ENCODE measurements at places on chromosomes 6 and 20.

DNA sequence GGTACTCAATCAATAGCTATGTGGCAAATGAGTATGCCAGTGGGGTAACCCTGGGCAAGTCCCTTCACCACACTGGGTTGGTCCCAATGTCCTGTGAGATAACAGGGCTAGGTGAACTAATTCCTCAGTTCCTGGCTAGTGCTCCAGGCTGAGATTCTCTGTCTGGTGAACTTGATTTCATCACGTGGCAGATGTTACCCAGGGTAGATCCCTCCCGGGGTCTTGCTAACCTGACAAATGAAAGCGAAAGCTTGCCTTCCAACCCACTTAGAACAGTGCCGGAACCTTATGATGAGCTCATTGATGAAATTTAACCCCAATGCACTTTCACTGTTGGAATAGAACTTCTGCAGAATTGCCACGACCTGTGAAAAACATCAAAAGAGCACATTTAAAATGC, 6.6 kb upstream of the ANKRD60 start:
- DNase-seq: no peak

GRCh38 chr20:52933867-52934266, 38.3 kb upstream of the TSHZ2 start:
- no peak for DNase-seq

DNA sequence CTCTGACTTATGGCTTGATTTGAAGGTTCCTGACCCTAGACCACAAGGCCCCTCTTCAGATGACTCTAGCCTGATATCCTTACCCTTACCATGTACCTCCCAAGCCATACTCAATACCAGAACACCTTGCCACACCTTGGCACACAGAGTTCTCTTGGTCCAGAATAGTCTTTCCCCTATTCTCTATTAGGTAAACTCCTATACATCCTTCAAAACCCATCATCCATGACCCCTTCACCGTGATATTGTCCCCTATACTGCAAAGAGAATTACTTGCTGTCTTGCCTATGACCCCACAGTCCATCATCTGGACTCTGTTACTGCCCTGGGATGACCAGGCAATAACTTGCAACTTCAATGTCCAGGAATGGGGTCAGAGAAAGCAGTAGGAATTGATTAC, 31.8 kb upstream of the DSN1 start:
- DNase-seq: no peak

- DNase-seq: no peak
Observed at GRCh38 chr6:10418361-10418861, 3.5 kb upstream of the TFAP2A start.

GRCh38 chr6:35359744-35360348, 17.5 kb downstream of the PPARD start:
- DNase-seq: no peak

- DNase-seq: no peak
Observed at GRCh38 chr6:44034391-44034861, 92.8 kb downstream of the MRPL14 start.

DNA sequence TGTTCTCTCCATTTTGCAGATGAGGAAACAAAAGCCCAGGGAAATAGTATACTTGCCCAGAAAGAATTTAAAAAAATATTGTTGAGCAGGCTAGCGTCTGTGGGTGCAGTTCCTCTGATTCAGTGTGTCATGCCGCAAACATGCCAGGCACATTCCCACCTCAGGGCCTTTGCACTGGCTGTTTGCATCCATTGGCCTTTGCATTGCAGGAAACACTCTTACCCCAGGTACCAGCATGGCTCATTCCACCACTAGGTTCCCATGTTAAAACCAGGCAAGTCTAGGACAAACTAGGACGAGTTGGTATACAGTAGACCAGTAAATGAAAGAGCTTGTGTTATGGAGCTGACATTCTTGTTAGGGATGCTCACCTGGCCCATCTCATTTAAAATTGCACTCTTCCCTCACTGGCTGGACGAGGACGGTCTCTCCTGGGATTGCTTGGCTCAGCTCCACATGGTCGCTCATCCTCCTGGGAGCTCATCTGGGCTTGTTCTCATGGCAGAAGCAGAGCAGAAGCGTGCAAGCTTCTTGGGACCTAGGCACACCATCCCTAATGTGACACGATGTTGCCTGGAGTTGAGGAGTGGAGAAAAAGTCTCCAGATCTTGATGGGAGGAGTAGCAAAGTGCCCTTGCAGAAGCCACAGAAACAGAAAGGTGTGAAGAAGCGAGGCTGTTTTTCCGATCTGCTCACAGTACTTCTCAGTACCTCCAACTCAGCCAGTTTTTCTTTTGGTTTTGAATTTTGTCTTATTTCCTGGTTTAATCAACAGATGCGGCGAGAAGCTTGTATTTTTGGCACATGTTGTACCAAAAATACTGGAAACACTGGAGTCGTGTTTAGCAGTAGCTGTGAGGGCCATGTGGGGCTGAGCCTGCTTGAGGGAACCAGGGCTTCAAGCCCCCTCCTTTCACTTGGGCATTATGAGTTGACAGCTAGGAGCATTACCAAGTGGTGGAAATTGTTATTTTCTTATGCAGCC, 13.9 kb downstream of the ZNF831 start:
- no peak for DNase-seq

- DNase-seq: no peak
Observed at GRCh38 chr20:21781446-21782075, 76.1 kb downstream of the PAX1 start.

DNA sequence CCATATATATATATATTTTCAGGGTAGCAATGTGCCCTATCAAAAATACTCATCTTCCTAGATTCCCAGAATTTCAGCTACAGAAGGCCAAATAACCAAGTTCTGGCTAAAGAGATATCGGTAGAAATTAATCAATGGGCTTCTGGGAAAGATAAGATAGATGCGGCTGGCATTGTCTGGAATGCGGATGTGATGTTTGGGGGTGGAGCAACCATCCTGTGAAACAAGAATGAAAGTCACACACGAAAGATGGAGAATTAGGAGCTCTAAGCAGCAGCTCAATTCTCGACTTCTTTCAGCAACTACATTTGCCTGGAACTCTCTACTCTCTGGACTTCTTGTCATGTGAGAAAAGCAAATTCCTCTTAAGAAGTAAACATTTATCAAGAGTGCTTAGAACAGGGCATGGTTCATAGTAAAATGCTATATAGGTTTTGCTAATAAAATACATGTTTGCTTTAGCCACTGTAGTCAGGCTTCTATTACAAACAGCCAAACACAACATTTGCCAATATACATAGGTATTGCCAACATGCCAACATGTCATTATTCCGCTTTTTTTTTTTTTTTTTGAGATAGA, 90.8 kb downstream of the CLIC5 start:
- no peak for DNase-seq

DNA sequence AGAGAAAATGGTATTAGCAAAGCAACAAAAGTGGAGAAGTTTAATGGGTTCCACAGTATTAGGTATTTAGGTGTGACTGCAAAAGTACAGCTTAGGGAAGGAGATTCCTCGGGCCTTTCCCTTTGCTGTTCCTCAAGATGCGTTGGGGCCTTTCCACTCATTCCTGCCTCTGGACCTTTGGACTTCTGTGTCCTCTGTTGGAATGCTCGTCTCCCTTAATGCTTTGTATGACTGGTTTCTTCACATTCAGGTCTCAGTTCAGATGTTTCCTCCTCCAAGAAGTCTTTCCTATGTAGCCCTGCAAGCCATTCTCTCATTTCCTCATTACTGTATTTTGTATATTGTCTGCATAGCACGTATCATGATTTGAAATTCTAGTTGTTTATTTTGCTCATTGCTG, 39.6 kb downstream of the CTNNBL1 start:
- no peak for DNase-seq

GRCh38 chr6:5645328-5646290, 361.1 kb downstream of the NRN1 start:
- no peak for DNase-seq

- DNase-seq: no peak
Observed at GRCh38 chr20:44394702-44395460, 39.4 kb downstream of the HNF4A start.

GRCh38 chr20:1734269-1734858, 76.8 kb upstream of the SIRPG start:
- no peak for DNase-seq

DNA sequence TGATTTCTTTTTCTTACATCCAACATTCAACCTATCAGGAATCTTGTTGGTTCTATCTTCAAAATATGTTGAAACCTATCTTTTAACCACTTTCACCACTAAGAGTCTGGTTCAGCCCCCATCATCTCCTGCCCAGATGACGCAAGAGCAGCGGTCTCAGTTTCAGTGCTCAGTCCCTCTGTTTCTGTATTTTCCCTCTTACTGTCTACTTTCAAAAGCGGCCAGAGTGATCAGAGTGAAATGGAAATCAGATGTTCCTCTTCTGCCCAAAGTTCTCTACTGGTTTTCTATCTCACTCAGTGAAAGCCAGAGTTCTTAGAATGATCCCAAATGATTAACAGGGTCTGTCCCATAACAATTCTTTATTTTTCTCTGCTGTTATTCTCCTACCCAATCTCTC, 147.9 kb upstream of the PDE7B start:
- no peak for DNase-seq

GRCh38 chr20:7207186-7207798, 439.8 kb downstream of the BMP2 start:
- no peak for DNase-seq

GRCh38 chr20:24949756-24950127, 673 bp downstream of the CST7 start:
- no peak for DNase-seq

DNA sequence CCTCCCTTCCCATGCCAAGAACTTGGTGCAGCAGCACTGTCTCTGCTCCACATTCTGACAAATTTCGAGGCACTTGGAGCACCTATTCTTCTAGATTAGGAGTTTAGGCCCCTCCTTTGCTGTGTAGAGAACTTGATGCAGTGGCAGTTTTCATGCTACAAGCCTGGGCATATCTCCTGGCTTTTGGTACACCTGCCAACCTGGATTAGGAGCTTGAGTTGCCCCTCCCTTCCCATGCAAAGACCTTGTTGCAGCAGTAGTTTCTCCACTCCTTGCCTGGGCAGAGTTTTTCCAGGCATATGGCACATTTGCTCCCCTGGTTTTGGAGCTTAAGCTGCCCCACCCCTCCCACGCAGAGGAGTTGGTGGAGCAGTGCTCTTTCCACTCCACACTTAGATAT, 956.1 kb downstream of the EYS start:
- DNase-seq: no peak

DNA sequence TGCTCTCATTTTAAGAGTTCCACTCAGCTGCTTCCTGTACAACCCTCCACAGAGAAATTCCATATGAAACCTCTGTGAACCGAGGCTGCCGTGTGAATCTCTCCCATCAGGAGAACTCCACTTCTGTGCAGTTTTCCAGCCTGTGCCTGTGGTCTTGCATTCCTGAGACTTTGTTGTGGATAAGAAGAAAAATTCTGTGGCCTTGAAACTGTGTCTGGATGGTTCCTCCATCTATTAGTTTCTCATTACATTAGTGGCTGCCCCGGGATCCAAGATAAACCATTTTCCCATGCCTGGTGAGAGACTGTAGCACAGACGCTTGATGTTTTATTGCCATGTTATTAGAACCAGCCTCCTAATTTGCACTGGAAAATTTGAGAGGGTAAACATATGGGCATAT, 40.8 kb upstream of the TIAM2 start:
- no peak for DNase-seq

GRCh38 chr6:45538641-45539547, 161.2 kb upstream of the SUPT3H start:
- DNase-seq: no peak

- no peak for DNase-seq
Observed at GRCh38 chr20:31644701-31645100, 7.0 kb downstream of the COX4I2 start.

DNA sequence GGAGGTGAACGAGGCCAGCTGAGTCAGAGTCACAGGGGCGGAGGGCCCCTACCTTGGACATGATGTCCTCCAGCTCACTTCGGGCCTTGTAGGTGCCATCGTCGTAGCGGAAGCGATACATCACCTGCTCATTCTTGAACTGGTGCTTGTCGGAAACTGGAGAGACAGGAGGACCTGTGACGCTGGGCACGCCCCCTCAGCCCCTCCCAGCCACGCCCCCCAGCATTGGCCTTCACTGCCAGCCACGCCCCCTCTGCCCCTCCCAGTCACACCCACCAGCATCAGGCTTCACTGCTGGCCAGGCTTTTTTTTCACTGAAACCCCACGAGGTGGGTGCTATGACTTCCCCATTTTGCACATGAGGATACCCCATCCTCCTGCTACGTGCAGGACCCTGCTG, 148.2 kb downstream of the PREX1 start:
- DNase-seq: peak; percentile 69

- no peak for DNase-seq
Observed at GRCh38 chr6:122696853-122697252, 82.7 kb upstream of the FABP7 start.

DNA sequence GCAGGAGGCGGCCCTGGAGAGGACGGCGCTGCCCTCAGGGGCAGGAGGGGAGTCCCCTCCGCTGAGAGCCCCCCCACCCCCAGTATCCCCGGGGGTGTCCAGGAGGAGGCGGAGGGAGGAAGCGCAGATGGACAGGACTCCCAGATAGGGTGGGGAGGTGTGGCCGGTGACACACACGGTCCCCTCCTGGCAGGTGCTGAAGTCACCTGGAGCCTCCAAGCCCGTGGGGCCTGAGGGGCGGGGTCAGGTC, 1.4 kb downstream of the STMN3 start:
- DNase-seq: no peak

- peak; percentile 44 for DNase-seq
Observed at GRCh38 chr20:1108437-1108920, 9.9 kb upstream of the PSMF1 start.

DNA sequence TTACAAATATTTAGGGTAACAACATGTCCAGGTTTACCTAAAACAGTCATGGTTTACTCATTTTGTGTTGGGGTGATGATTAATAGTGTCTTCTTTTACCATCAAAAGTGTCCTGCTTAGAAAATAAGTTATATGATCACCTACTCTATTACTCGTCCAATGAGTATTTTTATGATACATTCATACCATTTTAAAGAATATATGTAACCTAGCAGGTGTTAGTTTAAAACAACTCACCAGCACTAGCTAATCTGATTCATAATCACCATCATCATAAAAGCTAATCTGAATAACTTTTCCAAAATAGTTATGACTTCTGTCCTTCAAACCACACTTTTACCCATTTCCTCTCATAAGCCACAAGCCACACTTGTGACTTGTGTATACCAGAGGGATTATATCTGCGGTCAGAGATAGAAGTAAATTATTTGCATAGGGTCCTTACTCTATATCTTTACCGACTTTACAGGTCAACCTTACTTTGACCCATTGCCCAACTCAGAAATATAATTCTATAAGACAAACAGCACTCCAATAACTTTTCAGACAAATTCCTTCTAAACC, 33.3 kb upstream of the NRN1 start:
- DNase-seq: no peak

- peak; percentile 29 for DNase-seq
Observed at GRCh38 chr6:10030942-10031537, 383.8 kb downstream of the TFAP2A start.

- DNase-seq: no peak
Observed at GRCh38 chr6:39855356-39855995, 63.3 kb downstream of the DAAM2 start.

GRCh38 chr6:84417260-84417659, 189.8 kb upstream of the CEP162 start:
- DNase-seq: no peak
